ENCODE measurements at places on chromosomes 7 and 10. TPM values are rescaled to one million over a fixed set of nuclear protein-coding genes. Genes with fewer than 3 reads are reported as not detected.

CTAGE4 gene
- 0.90 TPM for total RNA-seq

DHTKD1 gene
- total RNA-seq = 18.4 TPM

CHCHD3 gene
- 154 TPM for total RNA-seq

VSTM4 gene
- total RNA-seq = 17.6 TPM

Measured in right atrium auricular region (tissue), 2 donors.